Activated naive CD4-positive, alpha-beta T cell treated with Interleukin-2 at 50 U/mL for 16 hours (primary cell): ENCODE measurements at places on chromosomes 16 and 17.
A peak's percentile ranks its signal among the peaks of the same experiment; 100 is the strongest.

GRCh38 chr16:81632392-81633146 is 146.5 kb upstream of the PLCG2 start:
- DNase-seq, result peak; percentile 79

DNA sequence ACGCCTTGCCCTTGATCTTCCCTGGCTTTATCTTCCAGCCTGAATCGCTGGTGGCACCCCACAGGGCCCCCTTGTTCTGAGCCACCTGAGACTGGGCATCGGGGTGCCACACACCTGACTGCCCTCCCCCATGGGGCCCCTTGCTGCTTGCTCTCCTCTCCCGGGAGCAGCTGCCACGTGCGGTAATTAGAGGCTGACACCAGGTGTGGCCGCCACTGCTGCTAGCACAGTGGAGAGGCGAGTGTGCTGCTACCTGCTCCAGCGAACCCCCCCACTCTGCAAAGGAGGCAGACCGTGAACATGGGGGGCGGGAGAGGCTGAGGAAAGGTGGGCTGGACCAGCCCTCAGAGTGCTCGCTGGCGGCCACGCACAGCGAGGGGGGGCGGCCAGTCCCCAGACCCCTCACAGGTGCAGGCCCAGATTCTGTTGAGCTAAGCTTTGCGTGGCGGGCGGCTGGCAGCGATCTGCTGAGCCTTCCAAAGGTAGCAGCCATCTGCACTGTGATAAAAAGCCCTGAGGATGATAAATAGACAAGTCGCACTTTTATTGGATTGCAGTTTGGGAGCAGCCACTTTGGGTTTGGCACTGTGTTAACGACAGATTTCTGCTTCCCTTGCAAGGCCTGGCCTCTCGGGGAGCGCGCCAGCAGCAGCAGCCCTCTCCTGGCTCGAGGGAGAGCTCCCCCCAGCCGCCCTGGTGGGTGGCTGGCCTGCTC is 167.9 kb upstream of the GSE1 start:
- no peak for DNase-seq

GRCh38 chr16:81879625-81880024 is 100.5 kb downstream of the PLCG2 start:
- DNase-seq, result no peak

GRCh38 chr17:7213895-7214299 is 5.7 kb downstream of the DLG4 start:
- DNase-seq, result no peak

DNA sequence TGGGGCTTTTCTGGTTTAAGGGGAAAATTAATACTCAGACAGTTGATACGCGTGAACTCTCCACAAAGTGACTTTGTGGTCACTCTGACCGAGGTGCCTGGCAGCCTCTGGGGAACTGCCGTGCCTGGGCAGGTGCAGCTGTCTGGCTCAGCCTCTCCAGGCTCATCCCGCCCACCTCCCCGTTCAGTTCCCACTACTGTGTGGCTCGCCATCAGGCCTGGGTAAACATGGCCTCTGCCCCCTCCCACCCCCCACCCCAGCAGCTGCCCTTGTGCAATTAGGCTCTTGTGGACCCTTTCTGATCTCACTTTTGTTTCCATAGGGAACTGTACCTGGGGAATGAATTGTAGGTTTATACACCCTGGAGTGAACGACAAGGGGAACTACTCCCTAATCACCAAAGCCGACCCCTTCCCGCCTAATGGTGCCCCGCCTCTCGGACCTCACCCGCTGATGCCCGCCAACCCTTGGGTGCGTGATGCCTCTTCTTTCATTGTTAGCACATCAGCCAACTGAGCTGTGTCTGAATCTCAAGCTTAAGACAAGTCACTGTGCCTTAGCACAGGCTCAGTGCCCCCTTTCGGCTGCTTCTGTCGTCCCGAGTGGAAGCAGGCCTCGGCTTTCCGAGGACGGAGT is 27.8 kb downstream of the ZC3H18 start:
- no peak for DNase-seq

- DNase-seq, result no peak
Measured at GRCh38 chr16:65600046-65600445, 478.2 kb upstream of the CDH11 start.

- DNase-seq, result no peak
Measured at GRCh38 chr17:41480136-41480535, 815 bp downstream of the KRT35 start.

GRCh38 chr16:16004314-16004749 is 54.9 kb downstream of the ABCC1 start:
- no peak for DNase-seq

DNA sequence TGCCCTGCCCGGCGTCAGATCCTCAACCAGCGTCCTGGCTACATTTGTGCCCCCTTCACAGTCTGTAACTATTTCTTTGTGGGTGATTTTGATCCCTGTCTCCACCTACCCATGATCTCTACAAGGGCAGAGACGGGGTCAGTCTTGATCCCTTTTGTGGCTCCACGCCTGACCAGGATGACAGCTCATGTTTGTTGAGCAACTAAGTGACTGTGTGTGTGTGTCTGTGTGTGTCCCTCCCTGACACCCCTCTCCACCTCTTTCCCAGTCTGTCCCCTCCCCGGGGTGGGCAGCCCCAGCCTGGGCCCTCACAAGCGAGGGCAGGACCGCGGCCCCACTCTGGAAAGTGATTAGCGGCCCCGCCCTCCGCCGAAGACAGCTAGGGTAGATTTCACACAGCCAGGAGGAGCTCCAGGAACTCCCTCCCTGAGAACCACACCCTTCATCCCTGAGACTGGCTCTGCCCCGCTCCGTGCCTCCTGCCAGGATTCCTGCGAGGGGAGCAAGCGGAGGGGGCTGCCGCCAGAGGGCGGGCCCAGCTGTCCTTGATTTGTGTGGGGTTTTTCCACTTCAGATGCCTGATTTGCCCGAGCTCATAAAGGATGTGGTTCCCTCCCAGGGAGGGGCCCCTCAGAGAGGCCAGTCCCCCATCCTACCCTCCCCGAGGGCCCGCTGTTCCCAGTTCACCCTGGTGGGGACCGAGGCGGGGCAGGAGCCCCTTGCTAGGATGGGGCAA is 5.3 kb upstream of the HS3ST6 start:
- DNase-seq, result peak; percentile 15

DNA sequence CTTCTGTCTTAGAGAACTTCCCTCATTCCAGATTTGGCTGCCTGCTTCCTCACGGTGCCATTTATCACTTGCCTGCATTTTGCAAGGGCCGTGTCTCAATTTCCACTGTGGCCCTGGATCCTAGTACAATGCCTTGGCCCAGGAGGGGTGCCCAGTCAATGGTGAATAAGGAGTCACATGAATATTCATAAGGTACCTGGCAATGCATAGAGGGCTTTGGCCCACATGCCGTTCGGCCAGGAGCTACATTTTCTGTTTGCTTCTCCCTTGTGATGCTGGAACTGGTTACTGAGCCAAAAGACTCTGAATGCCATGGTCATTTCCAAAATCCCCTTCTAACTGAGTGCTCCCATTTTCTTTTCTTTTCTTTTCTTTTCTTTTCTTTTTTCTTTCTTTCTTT is 4.8 kb upstream of the PIRT start:
- no peak for DNase-seq

DNA sequence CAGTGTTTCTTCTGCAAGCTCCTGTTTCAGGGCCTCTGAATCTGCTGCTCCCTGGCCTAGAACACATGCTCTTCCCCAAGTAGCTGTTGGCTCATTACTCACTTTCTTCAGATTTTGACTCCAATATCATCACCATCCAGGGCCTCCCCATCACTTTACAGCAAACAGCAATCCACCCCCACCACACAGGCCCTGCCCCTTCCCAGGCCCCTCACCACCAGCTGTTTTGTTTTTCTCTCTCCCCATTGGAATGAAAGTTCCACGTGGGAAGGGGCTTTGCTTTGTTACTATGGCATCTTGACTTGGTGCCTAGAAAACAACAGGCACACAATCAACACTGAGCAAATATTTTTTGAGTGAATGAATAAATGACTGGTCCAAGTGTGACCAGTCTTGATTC is 4.0 kb downstream of the TMEM170A start:
- no peak for DNase-seq

DNA sequence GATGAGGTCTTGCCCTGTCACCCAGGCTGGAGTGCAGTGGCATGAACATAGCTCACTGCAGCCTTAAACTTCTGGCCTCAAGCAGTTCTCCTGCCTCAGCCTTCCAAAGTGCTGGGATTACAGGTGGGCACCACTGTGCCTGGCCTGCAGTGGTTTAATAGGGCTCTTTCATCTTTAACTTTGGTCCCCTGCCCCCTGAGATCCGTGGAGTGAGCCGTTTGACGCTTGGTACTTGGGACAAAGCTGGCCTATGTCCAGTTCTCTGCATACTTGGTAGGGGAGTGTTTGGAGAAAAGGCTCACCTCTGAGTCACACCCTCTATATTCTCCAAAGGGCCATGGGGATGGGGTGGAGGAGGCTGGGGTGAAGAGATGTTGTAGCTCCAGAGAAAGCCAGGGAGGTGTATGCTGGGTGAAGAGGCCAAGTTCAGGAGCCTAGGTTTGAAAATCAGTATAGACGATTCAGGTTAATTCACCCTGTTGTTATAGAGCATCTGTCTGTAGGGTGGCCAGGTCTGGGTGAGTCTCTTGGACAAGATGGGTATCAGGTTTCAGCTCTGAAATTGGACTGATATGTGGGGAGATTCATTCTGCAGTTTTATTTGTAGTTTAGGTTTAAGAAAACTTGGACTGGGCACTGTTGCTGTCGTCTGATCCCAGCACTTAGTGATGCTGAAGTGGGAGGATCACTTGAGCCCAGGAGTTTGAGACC is 17.6 kb downstream of the ABCC1 start:
- DNase-seq, result no peak

DNA sequence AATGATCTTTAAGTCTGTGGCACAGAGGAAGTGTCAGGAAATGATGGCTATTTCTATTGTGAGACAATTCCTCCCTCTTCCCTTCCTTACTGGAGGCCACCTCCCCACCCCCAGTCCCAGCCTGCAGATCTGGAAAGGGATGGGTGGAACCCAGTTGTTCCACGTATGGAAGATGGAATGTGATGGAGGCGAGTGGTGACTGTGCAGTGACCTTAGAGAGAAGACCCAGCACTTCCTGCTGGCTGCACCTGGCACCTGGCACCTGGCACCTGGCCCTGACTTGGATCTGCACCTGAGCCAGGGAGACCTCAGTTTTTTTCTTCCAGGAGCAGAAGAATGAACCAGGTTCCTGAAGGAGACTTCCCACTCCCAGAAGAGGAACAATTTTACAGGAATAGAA is 33.0 kb upstream of the TMC5 start:
- DNase-seq, result no peak

DNA sequence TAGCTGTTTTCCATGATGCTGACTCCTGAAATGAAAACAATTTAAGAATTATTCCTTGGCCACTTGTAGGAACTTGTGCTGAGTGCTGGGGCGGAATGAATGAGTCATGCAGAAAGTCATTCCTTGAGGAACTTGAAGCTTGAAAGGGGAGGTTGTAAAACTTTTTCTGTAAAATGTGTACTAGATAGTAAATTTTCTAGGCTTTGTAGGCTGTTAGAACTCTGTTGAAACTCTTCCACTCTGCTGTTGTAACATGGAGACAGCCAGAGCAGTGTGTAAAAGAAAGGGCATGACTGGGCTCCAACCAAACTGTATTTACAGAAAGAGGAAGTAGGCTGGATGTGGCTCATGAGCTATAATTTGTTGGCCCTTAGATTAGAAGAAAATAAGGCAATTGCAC is 46.1 kb downstream of the ABCA8 start:
- DNase-seq, result no peak

DNA sequence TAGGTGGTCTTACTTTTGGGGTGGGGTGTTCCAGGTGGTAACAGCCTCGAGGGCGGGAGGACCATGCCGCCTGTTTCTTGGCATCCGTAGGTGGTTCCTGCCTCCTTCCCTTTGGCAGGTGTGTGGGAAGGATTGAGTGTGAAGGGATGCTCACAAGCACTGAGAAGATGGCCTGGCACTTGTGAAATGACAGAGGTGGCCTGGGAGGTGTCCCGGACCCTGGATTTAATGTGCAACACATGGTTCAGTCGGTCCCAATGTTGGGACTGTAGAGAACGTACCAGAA is 165.8 kb upstream of the FOXF1 start:
- DNase-seq, result no peak

DNA sequence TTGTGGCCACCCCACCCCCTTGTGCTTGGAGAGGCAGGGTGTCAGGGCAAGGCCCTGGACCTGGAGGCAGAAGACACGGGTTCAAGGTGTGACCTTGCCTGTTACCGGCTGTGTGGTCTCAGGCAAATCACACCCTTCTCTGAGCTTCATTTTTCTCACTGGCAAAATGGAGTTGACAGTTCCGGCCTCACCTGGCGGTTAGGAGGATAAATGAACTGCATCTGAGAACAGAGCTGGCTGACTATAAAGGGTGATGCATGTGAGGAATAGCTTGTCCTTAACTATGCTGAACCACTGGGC is 4.2 kb upstream of the MEOX1 start:
- DNase-seq, result no peak

- no peak for DNase-seq
Measured at GRCh38 chr17:27415120-27415795, 41.0 kb upstream of the KSR1 start.

GRCh38 chr16:81714583-81714982 is 64.5 kb upstream of the PLCG2 start:
- DNase-seq, result no peak

- no peak for DNase-seq
Measured at GRCh38 chr16:28303132-28303531, 10.8 kb downstream of the SBK1 start.

DNA sequence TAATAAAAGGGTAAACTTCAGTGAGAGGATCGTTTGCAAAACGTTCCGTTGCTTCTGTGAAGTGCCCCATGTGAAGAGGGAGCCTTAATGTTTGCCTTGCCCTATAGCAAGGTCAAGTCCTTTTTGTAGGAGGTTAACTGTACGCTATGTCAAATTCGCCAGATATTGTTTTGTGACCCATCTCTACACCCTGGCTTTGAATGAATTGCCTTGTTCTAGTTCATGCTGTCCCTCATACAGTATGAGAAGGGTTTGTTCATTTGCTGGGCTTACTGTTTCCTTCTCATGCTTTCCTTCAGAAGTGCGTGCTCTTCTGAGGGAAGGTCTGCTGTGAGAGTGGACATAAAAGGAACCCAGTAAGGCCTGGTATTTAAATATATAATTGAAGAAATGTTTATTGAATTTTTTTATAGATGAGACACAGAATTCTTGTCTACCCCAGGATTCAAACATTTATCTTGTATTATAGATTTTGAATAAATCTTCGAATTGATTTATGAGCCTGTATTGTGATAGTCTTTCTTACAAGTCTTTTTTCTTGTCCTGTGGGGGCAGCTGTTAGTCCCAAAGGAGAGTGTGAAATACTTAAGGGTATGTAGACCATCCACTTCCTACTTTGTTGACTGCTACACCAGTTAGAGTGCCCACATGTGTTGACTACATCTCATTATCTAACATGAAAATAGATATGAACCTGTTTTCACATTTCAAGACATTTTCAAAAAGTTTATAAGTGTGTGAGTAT is 1.7 kb downstream of the MAP3K3 start:
- DNase-seq, result no peak

- peak; percentile 65 for DNase-seq
Measured at GRCh38 chr17:76272541-76273444, 7.6 kb downstream of the UBALD2 start.

- DNase-seq, result no peak
Measured at GRCh38 chr16:31451681-31452351, 7.5 kb upstream of the ARMC5 start.

- no peak for DNase-seq
Measured at GRCh38 chr17:71402661-71403141, 718.1 kb upstream of the SOX9 start.
